ENCODE measurements at places on chromosomes 12 and 14.

- DNase-seq = no peak
Observed at GRCh38 chr14:59520224-59520623, 35.9 kb downstream of the JKAMP start.

DNA sequence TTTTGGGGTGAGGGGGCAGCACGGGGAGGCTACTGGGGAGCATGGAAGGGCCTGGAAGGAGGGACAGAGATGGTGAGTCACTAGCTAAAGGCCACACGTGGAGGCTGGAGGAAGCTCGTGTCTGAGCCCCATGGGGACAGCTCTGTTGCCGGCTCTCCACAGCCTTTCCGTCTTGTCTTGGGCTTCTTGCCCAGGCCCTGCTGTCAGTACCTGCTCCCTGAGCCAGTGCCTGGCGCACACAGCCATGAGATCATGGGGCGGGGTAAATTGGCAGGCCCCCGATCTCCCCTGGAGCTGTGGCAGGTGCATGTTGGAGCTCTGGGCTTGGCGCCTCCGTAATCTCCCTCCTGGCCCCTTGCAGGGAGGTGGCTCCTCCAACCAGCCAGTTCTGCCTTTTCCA is 16.1 kb upstream of the KRT80 start:
- no peak for DNase-seq

DNA sequence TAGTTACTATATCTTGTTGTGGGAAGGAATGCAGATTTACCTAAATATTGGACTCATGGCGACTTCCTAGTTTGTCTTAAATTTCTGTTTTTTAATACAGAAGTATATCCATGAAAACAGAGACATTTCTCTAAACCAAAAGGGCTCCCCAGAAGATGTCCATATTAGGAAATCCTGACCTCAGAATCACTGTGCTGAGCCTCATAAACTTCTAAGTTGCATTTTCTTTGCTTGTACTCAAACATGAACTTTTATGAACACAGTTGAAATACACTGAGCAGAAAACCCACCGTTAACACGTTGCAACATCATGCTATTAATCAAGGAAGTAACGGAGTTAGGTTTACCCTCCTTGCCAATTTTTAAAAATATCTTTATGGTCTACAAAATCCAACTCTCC is 42.9 kb upstream of the NR2C1 start:
- DNase-seq = no peak

- DNase-seq = no peak
Observed at GRCh38 chr12:57498132-57498502, 10.2 kb downstream of the MARS1 start.

- DNase-seq = no peak
Observed at GRCh38 chr12:82746668-82747067, 60.0 kb downstream of the TMTC2 start.

DNA sequence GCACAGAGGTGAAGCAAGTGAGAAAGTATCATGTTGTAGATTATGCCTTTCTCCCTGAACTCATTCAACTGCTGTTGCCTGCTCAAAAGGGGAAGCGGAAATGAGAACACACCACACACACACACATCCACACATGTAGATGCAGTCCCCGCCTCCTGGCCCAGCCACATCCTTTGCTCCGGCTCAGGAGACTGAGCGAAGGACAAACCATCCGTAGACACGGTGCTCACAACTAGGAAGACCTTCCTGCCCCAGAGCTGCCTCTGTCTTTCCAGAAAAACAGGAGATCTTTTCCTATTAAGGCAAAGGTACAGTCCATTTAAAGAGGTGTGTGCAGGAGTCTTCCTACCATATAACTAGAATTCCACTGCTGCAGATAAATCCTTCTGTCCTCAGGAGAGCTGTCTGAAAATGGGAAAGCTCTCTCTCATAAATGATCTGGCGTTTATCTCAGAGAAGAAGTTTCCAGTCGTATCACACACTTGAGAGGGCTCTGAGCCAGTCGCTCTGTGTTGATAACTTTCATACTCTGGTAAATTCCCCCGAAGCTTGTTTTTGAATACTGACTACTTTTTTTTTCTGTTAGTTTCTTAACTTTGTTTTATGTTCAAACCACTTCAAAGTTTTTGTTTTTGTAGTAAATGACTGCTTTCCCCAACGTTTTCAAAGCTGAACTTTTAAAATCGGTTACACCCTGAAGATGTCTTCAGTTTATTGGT is at the start of gene TESPA1:
TESPA1 (minus strand) TSS at position 105 of the 719 bp plus-strand sequence. CDS start 10,200 bp downstream, outside the sequence.
- peak; percentile 55 for DNase-seq

- no peak for DNase-seq
Observed at GRCh38 chr12:103833095-103833775, 7.8 kb downstream of the NT5DC3 start.

DNA sequence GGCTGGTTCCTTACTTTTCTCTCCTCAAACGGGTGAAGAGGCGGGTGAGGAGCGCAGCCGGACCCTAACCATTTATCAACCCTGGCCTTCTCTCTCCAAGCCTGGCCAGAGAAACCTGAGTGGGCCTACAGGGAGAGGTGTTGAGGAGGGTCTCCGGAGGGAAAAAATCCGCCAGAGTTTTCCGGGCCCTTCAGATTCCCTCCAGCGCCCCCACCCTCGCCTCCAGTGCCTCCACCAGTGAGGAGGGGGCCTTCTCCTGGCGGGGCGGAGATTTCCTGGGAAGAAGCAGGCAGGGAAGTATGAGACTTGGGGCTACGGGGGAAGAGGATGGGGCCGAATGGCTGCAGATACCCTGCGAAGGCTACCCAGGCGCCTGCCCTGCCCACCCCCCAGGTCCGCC is 1.4 kb upstream of the HOXC5 start:
- no peak for DNase-seq

Data from stimulated activated CD8-positive, alpha-beta memory T cell treated with anti-CD3 and anti-CD28 coated beads, Interleukin-7, amount 100 ng/mL, for 1 hour (primary cell).